ENCODE measurements at places on chromosomes 1 and 21. TPM values are rescaled to one million over a fixed set of nuclear protein-coding genes. Genes with fewer than 3 reads are reported as not detected.

The PAQR6 gene
- total RNA-seq, result not detected

The THEM5 gene
- total RNA-seq, result not detected

The SEC16B gene
- total RNA-seq, result 5.1 TPM

The SELL gene
- total RNA-seq, result 2.9 TPM

The ROR1 gene
- total RNA-seq, result 6.7 TPM

The AGBL4 gene
- not detected for total RNA-seq

The LDLRAD1 gene
- total RNA-seq, result not detected

The S100A8 gene
- total RNA-seq, result not detected

DNA sequence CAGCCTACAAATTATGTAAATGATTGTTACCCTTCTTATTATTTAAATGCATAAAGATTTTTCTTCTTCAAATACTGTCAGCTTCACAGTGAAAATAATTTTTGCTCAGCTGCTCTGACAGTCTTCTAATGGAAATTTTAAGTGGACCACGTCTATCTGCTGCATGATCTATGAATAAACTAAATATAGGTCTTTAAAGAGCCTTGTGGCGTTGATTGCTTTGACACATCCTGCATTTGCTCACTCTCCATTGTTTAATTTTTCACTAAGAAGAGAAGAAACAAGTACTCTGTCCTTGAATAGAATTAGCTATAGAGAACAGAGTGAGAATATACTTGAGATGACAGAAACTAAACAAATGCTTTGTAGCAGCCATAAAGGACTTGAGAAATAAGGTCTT is 826.1 kb downstream of the MRPL39 start:
- H3K27ac ChIP-seq, result no peak overlapping the region
- no peak for DNase-seq
- no peaks in the 10 kb centered on the region for H3K27me3 ChIP-seq
- no peak overlapping the region for H3K4me3 ChIP-seq
- no peaks in the 10 kb centered on the region for H3K36me3 ChIP-seq
- no peaks in the 10 kb centered on the region for H3K4me1 ChIP-seq

GRCh38 chr1:162996261-162996660 is 72.9 kb upstream of the RGS4 start:
- no peak overlapping the region for H3K4me3 ChIP-seq
- H3K4me1 ChIP-seq, result no peaks in the 10 kb centered on the region
- H3K27me3 ChIP-seq, result no peaks in the 10 kb centered on the region
- no peak overlapping the region for H3K27ac ChIP-seq
- DNase-seq, result no peak

GRCh38 chr21:31599013-31599412 is 60.5 kb upstream of the SOD1 start:
- H3K27ac ChIP-seq, result no peak overlapping the region
- no peaks in the 10 kb centered on the region for H3K27me3 ChIP-seq
- no peak overlapping the region for H3K4me3 ChIP-seq

- H3K27ac ChIP-seq, result no peak overlapping the region
- H3K4me1 ChIP-seq, result peaks cover 7% of the 10 kb centered on the region
- no peak overlapping the region for H3K4me3 ChIP-seq
These were observed 259.2 kb downstream of the FMN2 start for GRCh38 chr1:240350910-240351331.

GRCh38 chr1:226603022-226603857 is 54.7 kb downstream of the STUM start:
- peak; percentile 40 for DNase-seq
- H3K4me3 ChIP-seq, result no peak overlapping the region
- H3K4me1 ChIP-seq, result peaks cover 17% of the 10 kb centered on the region

DNA sequence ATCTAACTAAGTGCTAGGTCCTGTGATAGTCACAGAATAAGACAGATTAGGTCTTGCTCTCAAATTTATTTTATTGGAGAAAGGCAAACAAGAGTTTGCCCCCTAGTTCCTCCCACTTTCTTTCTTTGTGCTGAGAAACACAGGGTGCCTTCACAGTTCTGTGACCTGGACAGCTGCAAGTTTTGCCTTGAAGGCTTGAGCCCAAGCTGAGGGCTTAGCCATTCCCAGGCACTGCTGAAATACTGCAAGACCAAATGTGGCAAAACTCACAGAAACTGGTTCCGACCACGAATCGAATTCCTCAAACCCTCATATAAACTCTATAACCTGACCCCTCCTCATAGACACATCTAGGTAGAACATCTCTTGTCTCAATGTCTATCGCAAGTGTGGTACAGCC is 227.9 kb downstream of the RERE start:
- no peaks in the 10 kb centered on the region for H3K27me3 ChIP-seq
- DNase-seq, result no peak
- no peaks in the 10 kb centered on the region for H3K4me1 ChIP-seq

DNA sequence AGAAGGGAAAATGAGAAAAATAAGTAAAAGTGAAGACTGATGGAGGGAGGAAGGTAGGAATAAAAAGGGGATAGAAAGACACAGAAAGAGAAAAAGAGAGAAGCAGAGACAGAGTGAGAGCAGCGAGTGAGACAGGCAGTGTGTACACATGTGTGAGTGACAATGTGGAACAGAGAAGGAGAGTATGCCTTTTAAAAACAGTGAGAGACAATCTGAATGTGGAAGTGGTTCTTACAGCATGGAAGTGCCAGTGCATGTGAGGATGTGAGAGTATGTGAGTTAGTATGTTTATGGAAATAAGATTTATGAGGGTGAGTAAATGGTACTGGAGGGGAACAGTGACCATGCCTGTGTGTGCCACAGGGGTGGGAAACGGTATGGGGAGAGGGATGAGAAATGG is 1.2 kb downstream of the NEGR1 start:
- no peaks in the 10 kb centered on the region for H3K4me1 ChIP-seq
- H3K36me3 ChIP-seq, result no peaks in the 10 kb centered on the region
- peak overlapping the region; percentile 79 for H3K27ac ChIP-seq
- no peak for DNase-seq
- H3K4me3 ChIP-seq, result peak overlapping the region; percentile 55
- H3K27me3 ChIP-seq, result peaks cover 40% of the 10 kb centered on the region

GRCh38 chr21:42219606-42220137 is 732 bp downstream of the ABCG1 start:
- H3K4me3 ChIP-seq, result peak overlapping the region; percentile 82
- H3K36me3 ChIP-seq, result no peaks in the 10 kb centered on the region
- no peaks in the 10 kb centered on the region for H3K27me3 ChIP-seq
- H3K27ac ChIP-seq, result peak overlapping the region; percentile 86

DNA sequence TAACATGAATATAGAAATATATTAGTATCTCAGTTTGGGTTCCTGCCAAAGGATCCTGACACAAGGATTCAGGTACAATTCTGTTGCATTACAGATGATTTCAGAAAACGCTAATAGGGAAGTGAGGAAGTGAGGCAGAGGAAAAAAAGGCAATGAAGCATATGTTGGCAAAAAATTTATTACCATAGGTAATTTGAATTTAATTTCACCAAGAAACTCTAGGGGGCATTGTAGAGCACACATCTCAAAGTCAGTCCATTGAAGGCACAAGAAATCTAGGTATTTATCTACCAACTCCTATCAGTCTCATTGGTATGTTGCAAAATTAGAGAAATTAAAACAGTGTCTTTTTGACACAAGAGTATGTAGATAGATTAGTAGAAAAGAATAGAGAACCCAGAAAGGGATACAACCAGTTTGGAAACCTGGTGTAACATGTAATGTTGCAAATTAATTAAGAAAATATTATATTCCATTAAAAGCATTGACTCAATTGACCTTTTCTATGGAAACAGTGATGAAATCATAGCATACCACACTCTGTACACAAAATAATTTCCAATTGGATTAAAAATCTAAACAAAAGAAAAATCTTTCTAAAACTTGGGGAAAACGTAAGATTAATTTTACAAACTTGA is 104.9 kb upstream of the SNX7 start:
- no peak overlapping the region for H3K4me3 ChIP-seq
- DNase-seq, result no peak
- H3K36me3 ChIP-seq, result no peaks in the 10 kb centered on the region
- H3K27me3 ChIP-seq, result no peaks in the 10 kb centered on the region
- no peaks in the 10 kb centered on the region for H3K4me1 ChIP-seq

- no peak for DNase-seq
- H3K36me3 ChIP-seq, result no peaks in the 10 kb centered on the region
- H3K4me1 ChIP-seq, result peaks cover 48% of the 10 kb centered on the region
- no peaks in the 10 kb centered on the region for H3K27me3 ChIP-seq
- peak overlapping the region; percentile 90 for H3K4me3 ChIP-seq
These were observed 1.7 kb downstream of the ARID1A start for GRCh38 chr1:26697431-26697977.

DNA sequence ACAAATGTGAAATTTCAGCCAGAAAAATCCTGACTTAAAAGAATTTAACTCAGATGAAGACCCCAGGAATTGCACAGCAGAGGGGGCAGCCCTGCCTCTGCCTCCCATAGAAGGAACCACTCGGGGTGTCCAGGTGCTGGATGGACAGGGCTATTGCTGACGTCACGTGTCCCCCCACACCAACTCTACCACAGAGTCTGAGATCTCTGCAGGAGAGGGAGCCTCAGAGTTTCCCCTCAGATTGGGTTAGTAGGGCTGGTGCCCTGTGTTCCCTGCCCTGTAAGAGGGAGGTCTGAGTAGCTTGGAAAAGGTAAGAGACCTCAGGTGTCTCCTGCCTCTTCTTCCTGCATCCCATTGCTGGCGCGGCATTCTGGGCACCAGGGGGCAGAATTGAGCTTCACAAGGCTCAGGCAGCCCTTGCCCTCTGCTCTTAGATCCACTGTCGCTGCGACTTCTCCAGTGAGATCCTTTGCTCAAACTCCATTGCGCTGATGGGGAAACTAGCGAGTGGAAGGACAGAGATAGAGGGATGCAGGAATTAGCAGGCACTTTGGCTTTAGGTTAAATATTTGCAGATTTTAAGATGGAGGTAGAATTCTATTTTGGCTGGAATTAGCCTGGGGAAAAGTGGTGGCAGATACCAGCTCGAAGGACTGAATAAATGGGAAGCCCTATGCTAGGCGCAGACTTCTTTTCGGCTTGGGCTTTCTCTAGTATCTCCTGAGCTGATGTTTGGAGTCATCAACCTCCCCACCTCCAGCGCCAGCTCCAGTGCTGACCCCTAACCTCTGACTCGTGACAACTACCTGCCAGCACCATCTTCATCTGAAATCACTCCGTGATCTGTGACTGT is 42.8 kb upstream of the DMBX1 start:
- H3K4me3 ChIP-seq, result no peak overlapping the region
- no peaks in the 10 kb centered on the region for H3K4me1 ChIP-seq
- no peaks in the 10 kb centered on the region for H3K36me3 ChIP-seq
- peaks cover 65% of the 10 kb centered on the region for H3K27me3 ChIP-seq

DNA sequence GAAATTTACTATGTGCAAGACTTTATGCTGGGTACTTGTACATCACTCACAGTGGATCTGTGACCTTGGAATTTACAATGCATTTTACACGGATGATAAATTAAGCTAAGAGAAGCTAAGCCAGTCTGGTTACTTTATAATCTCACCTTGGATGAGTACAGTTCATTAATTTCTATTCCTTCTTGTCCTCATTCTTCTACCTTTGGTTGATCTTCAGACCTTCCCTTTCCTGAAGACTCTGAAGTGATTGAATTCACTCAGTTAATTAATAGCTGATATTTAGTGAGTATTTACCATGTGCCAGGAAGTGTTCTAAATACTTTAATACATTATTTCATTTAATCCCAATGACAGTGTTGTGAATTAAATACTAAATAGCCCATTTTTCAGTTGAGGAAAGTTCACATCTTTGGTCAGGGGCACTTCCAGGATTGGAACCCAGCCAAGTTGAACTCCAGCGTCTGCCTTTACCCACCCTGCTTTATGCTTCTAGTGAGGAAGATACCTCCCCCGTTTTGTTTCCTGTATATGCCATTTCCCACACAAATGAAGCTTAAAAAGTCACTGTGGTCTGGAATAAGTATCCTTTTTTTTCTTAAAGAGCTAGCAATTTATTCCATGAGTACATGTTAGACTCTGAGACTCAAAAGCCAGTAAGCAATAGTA is 146.6 kb downstream of the TLR5 start:
- no peaks in the 10 kb centered on the region for H3K36me3 ChIP-seq
- no peak overlapping the region for H3K4me3 ChIP-seq
- H3K27ac ChIP-seq, result no peak overlapping the region
- no peaks in the 10 kb centered on the region for H3K4me1 ChIP-seq
- DNase-seq, result no peak

- no peaks in the 10 kb centered on the region for H3K4me1 ChIP-seq
- H3K4me3 ChIP-seq, result no peak overlapping the region
- DNase-seq, result no peak
- no peaks in the 10 kb centered on the region for H3K27me3 ChIP-seq
- H3K36me3 ChIP-seq, result no peaks in the 10 kb centered on the region
These were observed 25.5 kb upstream of the PTPRF start for GRCh38 chr1:43505077-43505780.

- H3K27ac ChIP-seq, result no peak overlapping the region
- H3K4me3 ChIP-seq, result no peak overlapping the region
- no peaks in the 10 kb centered on the region for H3K36me3 ChIP-seq
- H3K27me3 ChIP-seq, result no peaks in the 10 kb centered on the region
- H3K4me1 ChIP-seq, result peaks cover 12% of the 10 kb centered on the region
- DNase-seq, result no peak
These were observed 84.5 kb upstream of the C1orf21 start for GRCh38 chr1:184302346-184302745.

GRCh38 chr1:27634985-27635367 is at the start of gene FGR:
Gene FGR (minus strand): TSS chr1:27635185. CDS start chr1:27623916, 11,269 bp downstream.
- H3K4me3 ChIP-seq, result peak within 1 kb of the TSS; percentile 51
- peaks cover 31% of the 10 kb centered on the region for H3K27me3 ChIP-seq
- H3K27ac ChIP-seq, result peak within 1 kb of the TSS; percentile 61
- no peak for DNase-seq

DNA sequence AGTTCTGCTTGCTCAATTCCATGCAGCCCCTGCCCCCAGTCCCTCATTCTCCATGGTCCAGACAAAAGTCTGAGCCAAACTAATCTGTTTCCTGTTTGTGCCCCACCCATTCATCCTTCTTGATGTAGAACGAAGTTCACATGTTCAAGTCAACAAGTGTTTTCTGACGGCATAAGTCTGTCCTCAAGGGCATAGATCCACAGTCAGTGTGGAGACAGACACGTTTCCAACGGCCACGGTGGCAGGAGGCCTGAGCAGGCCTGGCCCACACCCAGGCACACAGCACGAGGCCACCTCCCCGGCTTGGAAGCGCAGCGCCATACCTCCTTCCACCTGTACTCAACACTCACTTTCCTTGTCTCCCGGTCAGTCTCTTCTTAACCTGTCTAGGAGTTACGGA is 16.1 kb downstream of the ADORA1 start:
- no peaks in the 10 kb centered on the region for H3K4me1 ChIP-seq
- H3K27ac ChIP-seq, result no peak overlapping the region
- no peak for DNase-seq
- H3K36me3 ChIP-seq, result no peaks in the 10 kb centered on the region
- no peak overlapping the region for H3K4me3 ChIP-seq

DNA sequence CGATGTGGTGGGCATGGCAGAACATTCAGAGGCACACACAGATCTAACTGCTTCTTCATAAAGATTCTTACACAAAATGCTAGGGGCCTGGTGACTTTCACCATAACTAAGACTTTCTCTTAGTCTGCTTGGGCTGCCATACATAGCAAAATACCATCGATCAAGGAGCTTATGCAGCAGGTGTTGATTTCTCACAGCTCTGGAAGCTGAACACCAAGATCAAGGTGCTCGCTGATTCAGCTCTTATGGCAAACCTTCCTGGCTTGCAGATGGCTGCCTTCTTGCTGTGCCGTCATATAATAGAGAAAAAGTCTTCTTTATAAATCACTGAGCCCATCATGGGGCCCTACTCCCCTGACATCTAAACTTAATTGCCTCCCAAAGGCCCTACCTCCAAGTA is 487.3 kb downstream of the AJAP1 start:
- H3K36me3 ChIP-seq, result no peaks in the 10 kb centered on the region
- H3K4me1 ChIP-seq, result no peaks in the 10 kb centered on the region
- H3K27me3 ChIP-seq, result peaks cover 7% of the 10 kb centered on the region
